Fibroblast of mammary gland (primary cell): ENCODE measurements at places on chromosomes 2 and 18.
A peak's percentile ranks its signal among the peaks of the same experiment; 100 is the strongest.

GRCh38 chr2:13103151-13103550 lies 386.4 kb downstream of the TRIB2 start:
- DNase-seq: no peak

DNA sequence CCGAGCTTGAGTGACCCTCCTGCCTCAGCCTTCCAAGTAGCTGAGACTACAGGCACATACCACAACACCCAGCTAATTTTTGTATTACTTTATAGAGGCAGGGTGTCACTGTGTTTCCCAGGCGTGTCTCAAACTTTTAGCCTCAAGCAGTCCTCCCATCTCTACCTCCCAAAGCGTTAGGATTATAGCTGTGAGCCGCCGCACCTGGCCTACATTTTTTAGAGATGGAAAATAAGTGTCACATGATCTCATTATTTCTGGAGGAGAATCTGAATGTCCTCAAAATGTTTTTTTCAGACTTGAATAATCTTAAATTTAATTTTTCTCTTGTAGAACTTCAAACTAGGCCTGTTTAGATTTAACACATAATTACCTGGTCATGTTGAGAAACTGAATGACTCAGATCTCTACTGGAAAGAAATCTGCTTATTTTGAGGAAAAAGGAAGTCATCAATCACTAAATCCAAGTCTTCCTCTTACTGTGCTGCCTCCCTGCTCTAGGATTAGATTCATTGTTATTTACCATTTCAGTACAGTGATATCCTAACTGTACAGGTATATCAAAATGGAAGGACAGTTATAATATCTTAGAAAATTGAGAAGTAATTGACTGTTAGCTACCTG lies 92.4 kb downstream of the COX7A2L start:
- peak; percentile 40 for DNase-seq

GRCh38 chr2:147368306-147368705 lies 476.5 kb upstream of the ACVR2A start:
- peak; percentile 21 for DNase-seq

- no peak for DNase-seq
Measured at GRCh38 chr2:64914247-64914646, 75.0 kb upstream of the SLC1A4 start.

- DNase-seq: no peak
Measured at GRCh38 chr2:241773511-241774418, 2.9 kb upstream of the GAL3ST2 start.

GRCh38 chr2:26034637-26034992 lies 731 bp downstream of the RAB10 start:
- no peak for DNase-seq

GRCh38 chr2:150174056-150174805 lies 313.2 kb downstream of the RND3 start:
- no peak for DNase-seq

- no peak for DNase-seq
Measured at GRCh38 chr2:76180676-76181075, 470.0 kb upstream of the GCFC2 start.

DNA sequence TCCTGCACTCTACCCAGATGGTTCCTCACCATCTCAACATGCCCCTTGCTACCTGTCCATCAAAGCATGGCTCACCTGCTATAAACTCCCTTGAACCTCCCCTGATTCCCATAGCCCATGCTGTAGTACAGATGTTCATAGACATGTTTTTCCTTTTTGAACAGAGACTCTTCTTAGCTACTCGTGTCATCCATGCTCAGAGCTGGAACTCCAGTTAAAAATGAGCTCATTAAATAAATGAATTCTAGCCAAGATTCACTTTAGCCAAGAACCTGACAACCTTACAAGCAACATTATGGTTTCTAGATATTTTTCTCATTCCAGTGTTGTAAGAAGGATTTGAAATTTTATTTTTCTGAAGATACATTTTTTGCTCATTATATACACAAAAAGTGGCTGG lies 65.0 kb downstream of the SCG2 start:
- DNase-seq: no peak

DNA sequence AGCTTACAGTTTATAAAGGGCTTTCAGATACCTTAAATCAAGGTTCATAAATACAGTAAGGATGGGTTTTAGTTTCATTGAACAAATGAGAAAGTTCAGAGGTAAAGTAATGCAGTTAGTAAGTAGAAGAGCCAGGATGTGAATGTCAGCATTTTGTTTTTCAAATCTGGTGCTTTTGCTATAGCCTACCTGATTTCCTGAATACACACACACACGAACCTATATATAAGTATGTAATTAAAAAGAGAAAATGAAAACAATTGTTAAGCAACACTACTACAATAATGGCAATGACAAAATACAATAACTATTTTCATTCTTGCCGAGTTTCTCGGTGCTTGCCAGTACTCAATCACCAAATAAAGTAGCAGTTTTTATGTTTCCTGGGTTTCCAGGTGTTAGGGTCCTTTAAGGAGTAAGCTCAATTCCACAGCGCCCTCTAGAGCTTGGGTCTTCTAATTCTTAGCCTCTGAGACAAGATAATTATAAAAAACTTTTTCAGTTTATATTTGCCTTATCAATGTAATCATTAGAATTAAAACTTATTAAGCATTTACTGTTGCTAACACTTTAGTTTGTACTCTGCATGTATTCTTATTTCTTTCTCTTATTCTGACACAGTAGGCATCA lies 512.9 kb upstream of the ACVR2A start:
- peak; percentile 64 for DNase-seq

DNA sequence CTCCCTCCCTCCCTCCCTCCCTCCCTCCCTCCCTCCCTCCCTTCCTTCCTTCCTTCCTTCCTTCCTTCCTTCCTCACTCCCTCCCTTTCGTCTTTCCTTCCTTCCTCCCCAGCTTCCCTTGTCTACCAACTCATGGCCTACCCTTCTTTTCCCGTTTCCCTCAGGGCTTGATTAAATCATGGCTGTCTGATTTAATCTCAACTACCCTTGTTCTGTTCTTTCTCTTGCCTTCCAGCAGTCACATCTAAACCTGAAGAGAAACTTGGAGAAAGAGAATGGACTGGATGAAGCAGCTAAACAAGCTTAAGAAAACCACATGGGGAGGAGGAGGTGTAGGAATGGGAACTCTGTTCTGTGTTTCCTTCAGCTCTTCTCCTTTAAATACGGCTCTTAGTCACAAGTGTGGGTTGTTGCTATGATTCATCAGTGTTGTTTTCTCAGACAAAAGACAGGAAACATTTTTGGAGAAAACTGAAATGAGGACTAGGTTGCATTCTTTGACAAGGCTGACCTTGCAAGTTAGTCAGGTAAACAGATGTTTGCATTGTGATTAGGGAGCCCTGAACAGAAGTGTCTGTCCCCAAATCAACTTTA lies 177.9 kb downstream of the LRRTM1 start:
- peak; percentile 74 for DNase-seq

DNA sequence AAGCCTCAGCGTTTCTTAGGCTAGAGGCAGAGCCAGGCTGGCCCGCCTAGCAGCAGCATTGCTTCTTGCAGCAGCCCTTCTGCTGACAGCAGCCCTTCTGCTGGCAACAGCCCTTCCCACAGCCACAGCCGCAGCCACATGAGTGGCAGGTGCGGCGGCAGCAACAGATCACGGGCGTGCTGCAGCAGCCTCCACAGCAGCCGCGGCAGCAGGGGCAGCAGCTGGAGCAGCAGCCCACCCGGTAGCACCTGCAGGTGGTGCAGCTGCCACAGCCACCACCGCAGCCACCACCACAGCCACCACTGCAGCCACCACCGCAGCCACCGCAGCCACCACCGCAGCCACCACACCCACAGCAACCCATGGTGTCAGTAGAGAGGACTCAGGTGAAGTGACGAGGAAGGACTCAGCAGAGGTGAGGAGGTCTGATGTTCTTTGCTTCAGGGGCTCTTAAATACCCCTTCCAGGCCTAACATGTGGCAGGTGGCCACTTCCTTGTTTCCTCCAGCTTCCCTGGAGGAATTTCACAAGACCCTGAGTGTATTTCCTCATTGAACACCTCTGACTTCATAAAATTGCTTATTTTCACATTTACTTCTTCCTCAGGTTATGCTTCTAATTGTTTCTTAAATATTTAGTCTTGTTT lies at the start of gene SCYGR6:
Gene SCYGR6, minus strand, starts transcription at position 364 of the 646 bp plus-strand sequence. Its CDS starts 0 bp downstream, at position 364.
- DNase-seq: no peak
